CD4-positive, alpha-beta T cell treated with Interleukin-6 for 4 hours (primary cell): ENCODE measurements at places on chromosomes 11 and 22.

- DNase-seq = no peak
These were observed 568.3 kb upstream of the TENM4 start for GRCh38 chr11:80009081-80009480.

DNA sequence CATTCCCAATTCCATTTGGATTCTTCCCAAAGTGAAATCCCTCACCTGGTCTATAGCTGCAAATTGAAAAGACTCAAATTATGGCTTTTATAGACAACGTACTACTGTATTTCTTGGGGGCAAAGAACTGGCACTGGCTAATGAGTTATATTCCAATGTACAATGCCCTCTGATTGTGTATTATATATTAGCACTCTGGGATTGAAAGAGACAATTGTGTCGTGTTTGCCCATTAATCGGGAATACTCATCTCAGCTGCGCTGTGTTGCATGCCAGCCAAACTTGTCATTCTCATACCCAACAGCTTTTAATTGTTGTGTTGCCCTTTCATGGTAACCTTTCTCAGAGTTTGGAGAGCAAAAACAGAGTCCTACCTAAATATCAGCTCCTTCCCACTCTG, 55.0 kb upstream of the ZBTB44 start:
- no peak for DNase-seq

- no peak for DNase-seq
These were observed 39.7 kb upstream of the CCDC89 start for GRCh38 chr11:85725510-85726258.

DNA sequence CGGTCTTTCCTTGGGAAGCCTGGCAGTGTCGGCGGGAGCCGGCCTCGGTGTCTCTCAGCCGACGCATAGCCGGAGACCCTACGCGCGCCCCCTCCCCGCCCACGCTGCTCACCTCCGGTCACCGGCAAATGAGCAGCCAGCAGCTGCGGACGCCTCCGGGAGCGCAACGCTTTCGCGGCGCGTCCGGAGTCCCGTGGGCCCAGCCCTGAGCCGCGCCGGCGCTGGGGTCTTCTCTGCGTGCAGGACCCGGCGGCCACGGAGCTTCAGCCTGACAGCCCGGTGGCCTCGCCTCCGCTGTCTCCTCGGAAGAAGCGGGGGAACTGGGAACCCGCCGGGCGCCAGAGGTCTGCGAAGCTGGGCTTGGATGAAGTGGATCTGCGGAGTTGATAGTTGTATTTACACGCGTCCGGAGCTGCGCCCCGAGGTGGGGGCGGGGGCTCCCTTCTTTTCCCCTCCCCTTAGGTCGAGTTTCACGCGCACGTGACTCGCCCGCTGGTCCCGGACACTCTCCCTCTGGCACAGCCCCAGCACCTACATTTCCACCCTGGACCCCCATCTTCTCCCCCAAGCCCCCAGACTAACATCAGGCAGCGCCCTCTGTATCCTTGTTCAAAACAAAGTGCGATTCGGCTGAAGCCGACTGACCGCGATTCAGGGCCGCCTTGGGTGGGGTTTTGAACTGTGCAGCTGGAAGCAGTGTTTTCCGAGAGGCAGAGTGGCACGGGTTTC, at the start of gene SLC43A1:
Gene SLC43A1 (minus strand): TSS at position 371 of the 729 bp plus-strand sequence. CDS start 1,591 bp downstream, outside the sequence.
- DNase-seq = peak; percentile 46

DNA sequence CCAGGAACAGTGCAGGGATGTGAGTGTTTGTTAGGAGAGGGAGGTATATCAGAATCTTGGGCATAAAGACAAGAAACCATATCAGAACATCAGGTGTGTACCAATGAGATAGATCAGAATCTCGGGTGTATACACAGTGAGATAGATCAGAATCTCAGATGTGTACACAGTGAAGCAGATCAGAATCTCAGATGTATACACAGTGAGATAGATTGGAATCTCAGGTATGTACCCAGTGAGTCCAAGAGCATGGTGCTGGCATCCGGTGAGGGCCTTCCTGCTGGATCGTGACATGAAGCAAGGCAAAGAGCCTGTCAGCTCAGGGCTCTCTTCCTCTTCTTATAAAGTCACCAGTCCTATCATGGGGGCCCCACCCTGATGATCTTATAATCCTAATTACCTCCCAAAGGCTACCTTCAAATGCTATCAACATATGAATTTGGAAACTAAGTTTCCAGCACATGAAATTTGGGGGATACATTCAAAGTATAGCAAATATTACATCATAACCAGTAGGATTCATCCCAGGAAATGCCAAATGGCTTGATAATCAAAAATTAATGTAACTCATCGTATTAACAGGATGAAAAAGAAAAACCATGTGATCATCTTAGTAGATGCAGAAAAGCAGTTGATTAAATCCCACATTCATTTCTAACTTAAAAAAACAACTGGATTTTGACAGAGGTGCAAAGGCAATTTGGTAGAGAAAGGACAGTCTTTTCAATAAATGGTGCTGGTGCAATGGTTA, 28.6 kb downstream of the PPARA start:
- no peak for DNase-seq

DNA sequence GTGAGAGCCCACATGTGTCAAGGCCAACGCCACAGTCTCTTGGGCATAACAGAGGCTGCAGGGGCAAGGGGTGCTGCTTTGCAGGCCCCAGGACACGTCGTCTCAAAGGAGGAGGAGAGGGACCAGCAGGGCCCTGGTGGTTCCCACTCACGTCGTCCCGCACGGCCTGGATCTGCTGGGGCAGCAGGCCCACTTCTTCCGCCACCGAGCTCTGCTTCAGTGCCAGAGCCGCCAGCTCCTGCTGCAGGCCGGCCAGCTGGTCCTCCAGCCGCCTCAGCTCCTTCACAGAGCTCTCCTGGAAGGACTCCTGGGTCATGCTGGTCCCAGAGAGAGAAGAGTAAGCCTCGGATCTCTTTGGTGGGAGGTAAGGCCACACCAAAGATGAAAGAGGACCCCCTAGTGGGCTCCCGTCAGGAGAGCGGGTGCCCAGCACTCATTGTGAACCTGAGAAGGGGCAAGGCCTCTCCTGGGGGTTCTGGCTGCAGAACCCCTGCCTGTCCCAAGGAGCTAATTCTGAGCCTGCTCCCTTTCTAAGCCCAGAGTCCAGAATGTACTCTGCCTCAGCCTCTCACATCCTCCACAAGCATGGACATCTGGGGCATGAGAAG, 15.6 kb downstream of the SUN2 start:
- no peak for DNase-seq

- no peak for DNase-seq
These were observed 21.3 kb downstream of the TRIM66 start for GRCh38 chr11:8661001-8661795.

DNA sequence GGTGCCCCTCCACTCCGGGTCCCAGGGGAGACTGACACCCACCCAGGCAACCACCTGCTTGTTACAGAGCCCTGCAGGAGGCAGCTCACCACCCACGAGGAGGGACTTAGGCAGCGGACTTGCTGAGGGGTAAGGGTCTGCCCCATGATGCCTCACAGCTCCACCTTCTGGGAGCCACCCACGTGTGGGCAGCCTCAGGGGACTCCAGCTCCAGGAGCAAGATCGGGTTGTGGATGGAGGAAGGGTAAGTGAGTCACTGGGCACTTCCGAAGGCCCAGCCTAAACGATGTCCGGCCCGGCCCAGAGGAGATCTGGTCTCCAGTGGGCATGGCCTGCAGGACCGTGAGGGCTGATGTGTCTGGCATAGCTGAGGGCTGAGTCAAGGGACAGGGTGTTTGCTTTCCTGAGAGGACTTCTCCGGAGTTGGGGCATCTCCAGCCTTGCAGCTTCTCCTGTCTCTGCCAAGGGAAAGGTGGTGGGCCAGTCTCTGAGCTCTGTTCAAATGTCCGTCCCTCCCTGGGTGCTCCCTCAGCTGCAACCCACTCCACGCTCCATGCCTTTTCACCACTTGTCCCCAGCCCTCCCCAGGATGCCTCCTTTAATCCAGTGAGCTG, 32.3 kb upstream of the P2RY2 start:
- no peak for DNase-seq

DNA sequence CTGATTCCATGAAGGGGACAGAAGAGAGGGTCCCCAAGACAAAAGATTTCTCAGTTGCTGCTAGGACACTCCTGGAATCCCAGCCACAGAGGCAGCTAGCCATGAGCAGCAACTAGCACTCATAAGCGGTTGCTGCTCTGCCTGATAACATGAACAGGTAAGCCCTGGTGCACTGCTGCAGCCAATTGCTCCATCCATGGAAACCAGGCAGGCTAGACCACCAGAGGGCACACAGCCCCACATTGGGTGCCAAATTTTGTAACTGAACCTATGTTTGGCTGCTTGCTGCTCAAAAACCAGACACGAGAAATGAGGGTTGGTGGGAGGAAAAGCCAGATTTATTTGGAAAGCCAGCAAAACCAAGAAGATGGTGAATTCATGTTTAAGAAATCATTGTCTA, 21.9 kb upstream of the QSER1 start:
- DNase-seq = peak; percentile 43

- DNase-seq = no peak
These were observed 3.9 kb upstream of the TRIM34 start for GRCh38 chr11:5620651-5621521.

DNA sequence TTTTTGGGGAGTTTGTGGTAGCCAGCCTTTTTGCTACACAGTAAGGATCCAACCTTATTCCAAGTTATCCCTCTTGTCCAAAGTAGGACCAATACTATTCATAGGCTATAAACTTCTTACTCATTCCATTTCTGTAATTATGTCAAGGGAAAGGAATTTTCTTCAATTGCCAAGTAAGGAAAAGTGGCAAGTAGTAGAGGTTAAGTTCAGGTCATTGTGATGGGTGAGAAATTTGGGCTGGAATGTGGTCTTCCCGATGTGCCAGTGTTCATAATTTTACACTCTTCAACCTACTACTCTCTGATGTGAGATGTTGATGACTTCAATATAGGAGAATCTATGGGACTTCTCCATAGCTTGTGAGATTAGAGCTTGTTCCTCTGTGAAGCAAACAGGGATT, 648.8 kb downstream of the METTL15 start:
- DNase-seq = no peak

GRCh38 chr11:112962579-112963367, 1.6 kb downstream of the NCAM1 start:
- no peak for DNase-seq

- no peak for DNase-seq
These were observed 222.3 kb downstream of the CTTN start for GRCh38 chr11:70620510-70621184.
